Subcutaneous adipose tissue (tissue), 4 donors: ENCODE measurements at places on chromosomes 16 and 17. TPM values are rescaled to one million over a fixed set of nuclear protein-coding genes. Genes with fewer than 3 reads are reported as not detected.

Gene SLC35G6
- total RNA-seq, result not detected

Gene TMEM238L
- total RNA-seq, result not detected

Gene GDE1
- total RNA-seq, result 63.3 TPM

Gene SCGB1C2
- total RNA-seq, result not detected

Gene DPEP2
- 9.9 TPM for total RNA-seq
